Stimulated activated CD4-positive, alpha-beta T cell treated with anti-CD3 and anti-CD28 coated beads, Interleukin-4, amount 100 ng/mL, for 24 hours (primary cell): ENCODE measurements at places on chromosomes 7 and 10.

DNA sequence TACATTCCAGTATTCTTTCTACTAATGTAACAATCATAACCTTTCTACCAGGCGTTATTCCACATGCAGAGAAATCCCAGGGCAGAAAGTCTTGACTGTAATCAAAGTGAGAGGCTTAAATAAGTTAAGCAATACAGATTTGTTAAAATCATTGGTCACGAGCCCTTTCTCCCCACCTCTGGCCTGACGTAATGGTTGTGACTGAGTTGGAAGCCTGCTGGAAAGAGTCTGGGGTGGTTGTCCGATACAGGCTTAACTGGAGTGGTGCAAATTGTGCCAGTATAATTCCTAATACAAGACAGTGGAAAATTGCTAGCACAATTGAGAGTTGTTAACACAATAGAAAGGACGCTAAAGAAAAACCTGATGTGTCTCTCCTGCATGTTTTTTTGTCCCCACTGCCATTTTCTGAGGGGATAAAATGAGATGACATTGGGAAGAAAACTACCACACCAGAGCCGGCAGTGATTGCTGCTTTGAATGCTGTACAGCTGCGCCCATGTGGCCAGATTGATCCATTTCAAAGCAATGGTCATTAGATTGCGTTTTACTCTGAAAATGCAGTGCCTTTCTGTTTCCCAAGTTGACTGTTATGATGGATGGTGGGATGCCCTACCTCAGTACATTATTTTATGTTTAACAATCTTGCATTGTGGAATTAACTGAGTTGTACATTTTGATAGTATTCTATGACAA lies 190.8 kb downstream of the POU6F2 start:
- no peak for DNase-seq

- peak; percentile 17 for DNase-seq
Measured at GRCh38 chr7:98107313-98107721, 655 bp downstream of the LMTK2 start.

DNA sequence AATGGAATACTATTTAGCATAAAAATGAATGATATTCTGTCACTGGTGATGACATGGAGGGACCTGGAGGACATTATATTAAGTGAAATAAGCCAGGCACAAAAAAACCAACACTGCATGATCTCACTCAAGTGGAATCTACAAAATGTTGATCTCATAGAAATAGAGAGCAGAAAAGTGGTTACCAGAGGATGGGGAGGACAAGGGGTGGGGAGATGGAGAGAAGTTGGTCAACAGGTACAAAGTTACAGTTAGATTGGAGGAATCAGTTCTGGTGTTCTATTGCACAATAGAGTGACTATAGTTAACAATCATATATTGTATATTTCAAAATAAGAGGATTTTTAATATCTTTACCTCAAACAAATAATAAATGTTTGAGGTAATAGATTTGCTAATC lies 24.7 kb upstream of the SLC18A3 start:
- no peak for DNase-seq

DNA sequence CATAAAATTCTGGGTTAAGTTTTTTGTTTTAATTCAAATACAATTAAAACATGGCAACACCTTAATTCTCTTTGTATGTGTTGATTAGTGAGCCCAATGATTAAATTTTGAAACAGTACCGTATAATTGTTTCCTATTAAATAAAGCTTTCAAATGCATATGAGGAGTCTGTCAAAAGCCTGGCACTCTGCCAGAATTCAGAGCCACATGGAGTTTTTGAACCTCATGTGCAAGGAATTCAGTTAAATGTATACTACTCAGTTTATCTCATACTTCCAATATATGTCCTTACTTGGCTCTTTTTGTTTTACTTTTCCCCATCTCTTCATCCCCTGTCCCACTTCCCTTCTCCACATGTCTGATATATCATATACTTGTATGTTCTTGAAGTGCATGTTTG lies 165.6 kb upstream of the FAM3C start:
- no peak for DNase-seq

DNA sequence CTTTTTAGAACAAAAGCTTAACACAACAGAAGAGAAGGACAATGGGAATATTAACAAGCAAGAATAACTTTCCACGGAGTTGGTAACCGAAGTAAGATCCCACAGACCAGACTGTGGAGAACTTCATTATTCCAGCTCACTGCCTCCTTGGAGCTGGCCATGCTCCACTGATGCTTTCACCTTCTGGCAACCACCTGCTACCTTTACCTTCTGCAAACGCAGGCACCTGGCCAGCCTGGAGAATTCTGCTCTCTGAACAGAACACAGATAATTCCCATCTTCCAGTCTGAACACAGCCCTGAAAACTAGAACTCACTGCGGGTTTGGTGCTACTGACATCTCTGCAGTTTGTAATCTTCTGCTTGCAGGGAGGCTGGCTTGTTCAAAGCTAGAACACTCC lies 66.5 kb downstream of the JAZF1 start:
- DNase-seq = no peak

GRCh38 chr7:97680622-97681021 lies 51.3 kb upstream of the TAC1 start:
- no peak for DNase-seq

DNA sequence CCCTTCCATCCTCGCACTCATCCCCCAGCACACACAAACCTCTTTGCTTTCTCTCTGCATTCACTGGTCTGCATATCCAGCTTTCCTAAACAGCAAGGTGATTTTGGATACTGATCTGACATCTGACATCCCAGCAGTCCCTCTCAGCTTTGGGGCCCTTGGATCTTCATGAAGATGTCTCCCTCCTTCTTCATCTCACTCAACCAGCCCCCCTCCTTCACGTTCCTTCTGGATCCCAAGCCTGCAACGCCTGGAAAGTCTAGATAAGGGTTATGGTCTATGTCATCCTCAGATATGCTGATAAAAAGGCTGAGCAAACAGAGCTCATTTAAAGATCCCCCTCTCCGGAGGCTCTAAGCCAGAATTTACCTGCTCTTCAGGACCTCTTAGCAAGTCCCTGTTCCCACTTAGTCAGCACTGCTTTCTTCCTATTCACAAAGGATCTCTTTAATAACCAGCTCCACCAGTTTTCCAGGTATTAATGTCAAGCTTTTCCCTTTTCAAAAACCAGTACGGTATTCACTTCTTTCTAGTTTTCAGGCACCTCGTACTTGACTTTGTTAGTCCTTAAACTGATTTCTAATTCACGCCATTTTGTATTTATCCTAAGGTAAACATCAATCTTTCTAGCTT lies 38.9 kb downstream of the CREB3L2 start:
- no peak for DNase-seq

- no peak for DNase-seq
Measured at GRCh38 chr7:5265320-5266190, 17.2 kb upstream of the SLC29A4 start.

- DNase-seq = no peak
Measured at GRCh38 chr7:109893231-109893630, 1197.7 kb upstream of the LRRN3 start.

DNA sequence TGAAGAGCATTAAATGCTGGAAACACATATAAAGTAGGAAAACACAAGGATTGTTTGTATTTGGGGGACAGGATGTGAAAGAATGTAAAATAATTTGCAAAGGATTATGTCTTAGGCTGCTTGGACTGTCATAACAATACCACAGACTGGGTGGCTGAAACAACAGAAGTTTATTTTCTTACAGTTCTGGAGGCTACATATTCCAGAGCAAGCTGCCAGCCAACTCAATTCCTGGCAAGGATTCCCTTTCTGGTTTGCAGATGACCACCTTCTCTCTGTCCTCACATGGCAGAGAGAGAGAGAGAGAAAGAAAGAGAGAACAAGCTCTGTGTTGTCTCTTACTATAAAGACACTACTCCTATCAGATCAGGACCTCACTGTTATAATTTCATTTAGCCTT lies 8.8 kb upstream of the LAMB4 start:
- no peak for DNase-seq

- DNase-seq = no peak
Measured at GRCh38 chr10:70649526-70649925, 22.8 kb upstream of the ADAMTS14 start.

- DNase-seq = no peak
Measured at GRCh38 chr7:28815369-28815927, 142.7 kb downstream of the TRIL start.

DNA sequence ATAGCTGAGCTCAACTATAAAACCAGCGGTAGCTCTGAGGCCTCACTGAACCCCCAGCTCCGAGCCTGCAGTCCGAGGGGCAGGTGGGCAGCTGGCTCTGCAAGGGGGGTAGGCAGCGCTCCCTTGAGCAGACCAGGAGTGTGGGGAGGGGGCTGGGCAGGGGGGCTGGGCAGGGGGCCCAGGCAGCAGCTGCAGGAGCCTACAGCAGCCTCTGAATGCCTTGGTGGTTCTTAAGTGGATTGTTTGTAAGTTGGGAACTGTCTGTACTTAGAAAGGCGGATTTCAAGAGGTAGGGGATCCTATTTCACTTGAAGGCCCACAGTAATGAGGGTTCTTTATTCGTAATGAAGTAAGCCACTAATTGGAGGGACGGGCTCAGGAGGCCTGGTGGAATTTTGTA lies 72.3 kb downstream of the ICA1 start:
- no peak for DNase-seq

DNA sequence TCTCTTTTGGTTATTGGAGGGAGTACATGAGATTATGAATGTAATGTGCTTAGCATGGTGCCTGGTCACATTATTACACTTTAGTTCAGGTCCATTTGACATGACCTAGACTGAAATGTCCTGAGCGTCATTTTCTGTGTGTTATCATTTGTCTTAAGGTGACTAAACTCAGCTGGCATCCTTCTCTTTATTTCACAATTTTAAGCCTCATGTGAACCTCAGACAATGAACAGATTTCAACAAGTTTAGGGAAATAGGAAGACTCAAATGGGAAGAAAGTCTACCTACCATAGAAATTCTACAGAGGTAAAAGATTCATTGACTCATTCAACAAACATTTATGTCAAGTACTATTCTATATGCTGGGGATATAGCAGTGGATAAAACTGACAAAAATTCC lies 70.2 kb upstream of the EXOC6 start:
- no peak for DNase-seq

DNA sequence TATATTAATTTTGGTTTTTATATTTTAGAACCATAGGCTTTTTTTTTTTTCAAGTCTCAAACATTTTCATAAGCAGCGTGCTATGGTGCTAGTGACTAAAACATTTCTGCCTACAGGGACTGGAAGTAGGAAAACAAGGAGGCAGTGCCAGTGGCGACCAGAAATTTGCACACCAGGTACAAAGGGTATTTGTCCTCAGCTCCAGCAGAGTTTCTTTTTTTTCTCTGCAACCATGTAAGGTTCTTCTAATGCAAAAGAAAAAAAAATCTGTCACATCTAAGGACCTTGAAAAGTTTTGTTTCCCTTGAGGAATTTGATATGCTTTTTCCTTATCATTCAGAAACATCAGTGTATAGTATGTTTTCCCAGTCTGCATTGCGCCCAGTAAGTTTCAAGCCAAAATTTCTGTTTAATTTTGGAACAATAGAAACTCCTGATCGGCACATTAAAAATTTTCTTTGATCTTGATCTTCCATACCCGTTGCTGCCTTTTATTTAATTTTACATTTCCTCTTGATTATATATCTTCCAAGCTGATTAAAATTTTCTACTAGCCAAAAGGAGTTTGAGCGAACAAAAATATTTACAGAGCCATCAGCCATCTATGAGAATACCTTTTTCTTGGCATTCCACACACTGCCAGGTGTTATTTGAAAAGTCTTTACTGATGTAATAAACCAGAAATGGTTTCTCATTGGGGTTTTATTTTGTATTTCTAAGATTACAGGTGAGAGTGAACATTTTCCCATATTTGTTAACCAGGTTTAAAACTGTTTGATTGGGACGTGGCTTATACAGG lies 956 bp upstream of the KLHDC10 start:
- no peak for DNase-seq

- no peak for DNase-seq
Measured at GRCh38 chr7:90469554-90469953, at the start of gene PTTG1IP2. TSS of gene PTTG1IP2 (plus strand) at chr7:90469639. CDS start at chr7:90469787, 148 bp downstream.

DNA sequence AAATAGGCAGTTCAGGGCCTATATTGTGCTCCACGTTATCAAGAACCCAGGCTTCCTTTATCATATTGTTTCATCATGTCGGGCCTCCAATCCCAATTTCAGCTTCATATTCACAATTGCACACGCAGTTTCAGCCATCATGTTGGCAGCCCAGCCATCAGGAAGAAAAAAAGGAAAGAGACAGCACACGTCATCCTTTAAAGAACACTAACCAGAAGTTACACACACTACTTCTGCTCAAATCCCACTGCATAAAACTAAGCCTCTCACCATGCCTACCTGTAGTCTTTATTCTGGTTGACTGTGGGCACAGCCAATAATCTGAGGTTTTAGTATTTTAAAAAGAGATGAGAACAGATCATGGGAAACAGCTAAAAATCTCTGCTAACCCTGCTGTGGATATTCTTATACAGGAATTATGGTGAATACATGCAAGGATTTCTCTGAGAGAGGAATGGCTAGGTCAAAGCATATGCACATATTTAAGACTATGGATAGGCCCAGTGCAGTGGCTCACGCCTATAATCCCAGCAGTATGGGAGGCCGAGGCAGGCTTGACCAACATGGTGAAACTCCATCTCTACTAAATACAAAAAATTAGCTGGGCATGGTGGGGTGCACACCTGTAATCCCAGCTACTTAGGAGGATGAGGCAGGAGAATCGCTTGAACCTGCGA lies 534.4 kb downstream of the ETV1 start:
- DNase-seq = no peak

DNA sequence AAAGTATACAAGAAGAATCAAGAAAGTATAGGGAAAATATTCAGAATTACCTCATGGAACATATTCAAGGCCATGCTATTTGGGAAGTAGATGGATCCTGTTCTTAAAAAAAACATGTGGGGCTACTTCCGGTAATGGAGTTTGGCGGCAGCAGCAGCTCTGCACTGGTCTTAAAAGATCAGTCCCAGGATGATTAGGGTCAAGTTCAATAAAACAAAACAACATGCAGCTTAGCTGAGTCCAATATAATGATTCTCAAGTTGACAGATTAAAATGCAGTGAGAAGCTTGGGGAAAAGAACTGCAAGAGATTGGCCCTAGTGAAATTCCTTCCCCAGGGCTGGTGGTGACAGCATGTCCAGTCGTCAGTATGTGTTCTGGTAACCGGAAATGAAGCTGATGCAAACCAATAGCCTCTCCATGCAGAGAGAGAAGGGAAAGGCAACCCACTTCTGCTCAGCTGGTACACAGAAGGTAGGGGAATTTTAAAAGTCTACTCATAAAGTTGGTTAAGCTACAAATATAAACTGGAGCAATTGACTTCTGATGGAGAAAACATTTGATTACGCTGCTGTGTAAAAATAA lies 305.1 kb upstream of the IMMP2L start:
- DNase-seq = no peak

- DNase-seq = no peak
Measured at GRCh38 chr7:76241141-76241540, 39.4 kb downstream of the SRRM3 start.

DNA sequence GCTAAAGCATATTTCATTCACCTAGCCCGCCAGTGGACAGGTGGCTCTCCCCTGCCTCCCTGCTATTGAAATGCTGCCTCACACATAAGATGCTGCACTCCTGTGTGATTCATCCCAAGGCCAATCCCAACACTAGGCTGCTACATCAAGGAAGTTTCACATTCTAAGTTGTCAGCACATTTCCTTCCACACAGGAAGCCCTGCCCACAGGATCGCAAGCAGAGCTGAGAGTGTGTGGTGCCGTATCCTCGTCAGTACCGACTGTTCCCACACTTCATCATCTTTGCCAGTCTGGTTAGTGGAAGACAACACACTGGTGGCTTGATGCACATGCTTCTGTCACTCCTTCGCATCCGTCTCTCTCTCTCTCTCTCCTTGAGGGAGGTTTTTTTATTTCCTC lies 194.3 kb upstream of the PPP2R2D start:
- DNase-seq = no peak
